EH (cell line): ENCODE measurements at places on chromosomes 1 and 21.
A peak's percentile ranks its signal among the peaks of the same experiment; 100 is the strongest.

DNA sequence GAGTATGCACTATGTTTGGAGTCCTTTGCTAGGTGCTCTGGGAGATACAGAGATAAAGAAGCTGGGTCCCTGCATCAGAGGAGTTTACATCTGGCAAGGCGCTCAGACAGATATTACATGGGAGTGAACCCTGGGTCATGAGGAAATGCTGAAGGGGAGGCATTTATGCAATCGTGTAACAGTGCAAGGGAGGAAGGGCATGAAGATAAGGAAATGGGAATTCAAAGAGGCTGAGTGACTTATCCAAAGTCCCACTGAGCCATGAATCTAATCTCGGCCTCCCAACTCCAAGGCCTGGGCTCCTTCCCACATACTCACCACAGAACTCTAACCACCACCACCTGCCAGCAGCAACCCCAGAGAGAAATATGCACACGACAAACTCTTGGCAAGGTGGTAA is 51.6 kb downstream of the FAM163A start:
- no peak for DNase-seq

DNA sequence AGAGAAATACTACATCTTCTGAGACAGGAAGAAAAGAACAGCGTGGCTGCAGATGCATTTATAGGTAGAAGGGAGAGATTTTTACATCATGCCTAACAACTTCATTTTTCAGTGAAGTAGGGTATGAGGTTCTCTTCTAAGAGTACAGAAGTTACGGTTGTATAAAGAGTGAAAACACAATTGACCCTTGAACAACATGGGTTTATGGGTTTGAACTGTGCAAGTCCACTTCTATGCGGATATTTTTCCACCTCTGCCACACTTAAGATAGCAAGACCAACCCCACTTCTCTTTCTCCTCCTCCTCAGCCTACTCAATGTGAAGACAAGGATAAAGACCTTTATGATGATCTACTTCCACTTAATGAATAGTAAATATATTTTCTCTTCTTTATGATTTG is 64.5 kb downstream of the RPAP2 start:
- DNase-seq: no peak

DNA sequence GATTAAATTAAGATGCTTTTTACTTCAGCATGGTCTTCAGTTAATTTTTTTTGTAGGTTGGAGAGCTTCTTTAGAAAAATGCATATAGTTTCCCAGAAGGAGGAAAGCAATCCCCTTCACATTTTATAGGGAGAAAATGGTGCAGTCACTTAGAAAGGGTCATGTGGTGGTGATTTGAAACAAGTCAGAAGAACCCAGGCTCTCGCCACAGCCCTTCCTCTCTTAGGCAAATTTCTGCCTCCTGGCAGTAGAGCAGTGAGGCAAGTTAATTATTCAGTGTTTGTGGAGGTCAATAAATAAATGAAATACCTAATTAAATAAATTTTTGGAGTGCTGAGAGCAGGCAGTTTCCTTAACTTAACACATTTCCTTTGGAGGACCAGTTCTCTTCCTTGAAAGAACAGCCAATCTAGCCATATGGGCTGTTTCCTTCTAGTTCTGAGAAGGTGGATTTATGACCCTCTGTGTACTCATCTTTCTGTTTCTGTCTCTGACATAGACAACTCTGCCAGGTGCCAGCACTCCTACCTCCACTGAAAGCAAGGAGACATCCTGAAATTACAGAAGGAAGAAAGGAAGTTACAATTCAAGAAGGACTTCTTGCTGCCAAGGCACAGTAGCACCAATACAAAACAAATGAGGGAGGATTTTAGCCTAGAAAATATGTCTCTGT is 19.0 kb upstream of the POGZ start:
- no peak for DNase-seq

- peak; percentile 99 for DNase-seq
Measured at GRCh38 chr1:171141688-171142415, 43.2 kb upstream of the FMO2 start.

DNA sequence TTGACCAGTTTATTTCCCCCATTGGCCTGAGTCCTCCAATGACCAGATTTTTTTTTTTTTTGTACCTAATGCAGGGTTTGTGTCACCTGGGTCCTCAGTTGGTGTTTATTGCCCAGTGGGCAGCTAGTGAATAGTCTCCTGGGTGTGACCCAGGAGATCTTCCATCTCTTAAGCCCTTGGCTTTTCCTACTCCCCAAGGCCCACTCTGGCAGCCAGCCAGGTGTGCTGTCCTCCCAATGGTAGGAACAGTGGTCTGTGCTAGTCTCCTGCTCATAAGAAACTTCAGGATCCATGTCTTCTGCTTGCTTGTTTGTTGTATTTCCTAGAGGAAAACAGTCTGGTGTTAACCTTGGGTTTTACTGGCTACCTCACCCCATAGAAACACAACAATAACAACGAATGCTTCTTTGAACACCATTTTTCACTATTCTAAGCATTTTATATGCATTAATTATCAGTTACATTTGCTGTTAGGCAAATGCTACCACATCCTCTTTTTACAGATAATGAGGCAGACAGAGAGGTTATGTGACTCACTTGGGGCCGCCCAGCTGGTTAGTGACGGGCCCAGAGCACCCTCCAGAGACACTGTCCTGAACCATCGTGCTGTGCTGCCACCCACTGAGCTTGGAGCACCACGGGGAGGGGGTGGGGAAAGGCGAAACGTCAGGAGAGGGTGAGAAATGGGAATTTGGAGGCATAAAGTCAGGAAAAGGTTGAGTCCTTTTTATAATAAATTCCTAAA is 107.5 kb downstream of the HIVEP3 start:
- peak; percentile 65 for DNase-seq

DNA sequence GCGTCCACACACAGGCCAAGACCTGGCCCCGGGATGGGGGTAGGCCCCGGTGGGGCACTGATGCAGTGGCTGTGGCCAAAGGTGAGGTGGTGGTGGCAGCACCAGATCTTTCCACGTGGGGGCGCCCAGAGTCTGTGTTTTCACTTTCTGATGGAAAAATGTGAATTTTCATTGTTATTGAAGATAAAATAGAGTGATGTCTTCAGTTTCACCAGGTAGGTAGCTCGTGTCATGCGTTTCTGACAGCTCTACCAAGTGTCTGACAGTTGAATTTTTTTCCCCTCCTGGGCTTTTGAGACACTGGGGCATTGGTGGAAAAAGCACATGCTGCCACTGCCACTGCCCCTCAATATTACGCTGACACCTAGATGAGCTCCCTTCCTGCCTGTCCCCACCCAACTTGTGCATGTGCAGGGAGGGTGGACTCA is 40.0 kb upstream of the MAGOH start:
- peak; percentile 53 for DNase-seq

GRCh38 chr1:30111431-30111830 is 612.0 kb downstream of the MATN1 start:
- peak; percentile 52 for DNase-seq

DNA sequence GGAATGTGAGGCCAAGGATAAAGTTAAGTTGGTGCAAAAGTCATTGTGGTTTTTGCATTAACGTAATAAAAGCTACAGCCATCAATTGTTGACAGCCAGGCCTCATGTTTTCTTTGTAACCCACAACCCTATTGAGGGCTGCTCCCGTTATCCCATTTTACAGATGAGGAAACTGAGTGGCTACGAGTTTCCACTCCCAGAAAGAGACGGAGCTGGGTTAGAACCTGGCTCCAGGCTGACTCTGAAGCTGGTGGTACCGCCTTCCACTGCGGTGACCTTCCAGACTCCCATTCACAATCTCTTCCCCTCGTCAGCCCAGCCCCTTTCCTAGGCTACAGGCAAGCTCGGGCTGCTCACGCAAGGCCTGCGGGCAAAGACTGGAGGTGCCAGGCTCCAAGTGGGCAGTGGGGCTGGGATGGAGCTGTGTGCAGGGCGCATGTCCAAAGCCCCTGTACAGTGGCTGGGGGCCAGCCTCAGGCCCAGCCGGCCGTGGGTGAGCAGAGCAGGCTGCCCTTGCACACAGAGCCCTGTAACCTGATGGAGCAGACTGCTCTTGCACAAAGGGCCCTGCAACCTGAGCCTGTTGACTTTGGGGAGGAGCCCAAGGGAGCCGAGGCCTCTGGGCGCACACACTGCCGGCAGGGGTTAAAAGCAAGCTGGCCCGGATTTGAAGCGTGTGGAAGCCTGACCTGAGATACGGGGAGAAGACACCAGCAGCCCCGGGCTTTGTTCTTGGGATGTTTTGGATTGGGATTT is 97.4 kb upstream of the TMPRSS2 start:
- no peak for DNase-seq

- no peak for DNase-seq
Measured at GRCh38 chr21:19256934-19257660, 853.5 kb upstream of the TMPRSS15 start.

GRCh38 chr1:195804547-195804946 is 803.7 kb downstream of the KCNT2 start:
- DNase-seq: peak; percentile 6

- no peak for DNase-seq
Measured at GRCh38 chr1:46605232-46605631, 1.2 kb upstream of the MKNK1 start.

DNA sequence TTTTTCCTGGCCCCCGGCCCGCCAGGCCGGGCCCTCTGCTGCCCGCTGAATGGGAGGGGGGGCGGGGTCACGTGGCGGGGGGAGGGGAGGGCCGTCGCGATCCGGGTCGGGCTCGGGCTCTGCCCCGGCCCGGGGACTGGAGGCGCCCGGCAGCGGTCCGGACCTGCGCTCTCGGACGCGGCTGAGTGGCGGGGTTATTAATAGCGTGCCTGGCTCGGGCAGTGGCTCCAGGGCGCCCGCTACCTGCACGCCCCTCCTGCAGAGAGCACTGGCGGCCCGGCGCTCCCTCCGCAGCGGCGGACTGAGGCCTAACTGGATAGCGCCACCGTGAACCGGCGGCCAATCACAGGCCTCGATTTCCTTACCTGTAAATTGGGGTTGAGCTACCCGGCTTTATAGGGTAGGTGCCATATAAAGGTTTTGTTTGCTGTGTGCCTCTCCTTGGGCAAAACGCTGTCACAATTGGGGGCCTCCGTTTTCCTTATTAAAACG is 28.1 kb downstream of the AHDC1 start:
- peak; percentile 67 for DNase-seq

DNA sequence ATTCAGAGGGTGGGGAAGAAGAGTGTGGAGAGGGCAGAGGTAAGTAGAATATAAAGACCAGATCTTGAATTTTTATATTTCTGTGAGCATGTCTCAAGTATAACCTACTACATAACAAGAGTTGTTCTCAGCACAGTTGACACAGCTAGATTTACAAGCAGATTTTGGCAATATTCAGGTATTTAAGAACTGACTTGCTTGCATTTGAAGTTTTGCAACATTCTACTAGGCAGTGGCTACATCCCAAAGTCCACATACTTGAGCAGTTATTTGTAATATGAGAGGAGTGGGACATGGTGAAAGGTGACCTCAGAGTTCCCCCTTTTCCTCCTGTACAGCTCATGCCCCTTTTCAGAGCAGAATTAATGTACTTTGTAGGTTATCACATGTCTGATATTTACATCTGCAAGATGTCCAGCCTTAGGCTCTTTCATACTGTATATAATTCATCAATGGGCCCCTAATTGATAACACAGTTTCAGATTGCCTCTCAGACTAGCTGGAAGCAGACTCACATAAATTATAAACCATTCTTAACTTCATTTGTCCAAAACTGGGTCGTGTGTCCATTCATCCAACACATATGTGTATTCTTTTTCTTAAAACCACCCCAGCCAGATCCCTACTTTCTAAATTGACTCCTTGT is 136.7 kb upstream of the RAVER2 start:
- no peak for DNase-seq

GRCh38 chr1:41528726-41529605 is 44.5 kb upstream of the EDN2 start:
- DNase-seq: no peak

- peak; percentile 100 for DNase-seq
Measured at GRCh38 chr1:115426231-115426771, 88.3 kb upstream of the NGF start.

DNA sequence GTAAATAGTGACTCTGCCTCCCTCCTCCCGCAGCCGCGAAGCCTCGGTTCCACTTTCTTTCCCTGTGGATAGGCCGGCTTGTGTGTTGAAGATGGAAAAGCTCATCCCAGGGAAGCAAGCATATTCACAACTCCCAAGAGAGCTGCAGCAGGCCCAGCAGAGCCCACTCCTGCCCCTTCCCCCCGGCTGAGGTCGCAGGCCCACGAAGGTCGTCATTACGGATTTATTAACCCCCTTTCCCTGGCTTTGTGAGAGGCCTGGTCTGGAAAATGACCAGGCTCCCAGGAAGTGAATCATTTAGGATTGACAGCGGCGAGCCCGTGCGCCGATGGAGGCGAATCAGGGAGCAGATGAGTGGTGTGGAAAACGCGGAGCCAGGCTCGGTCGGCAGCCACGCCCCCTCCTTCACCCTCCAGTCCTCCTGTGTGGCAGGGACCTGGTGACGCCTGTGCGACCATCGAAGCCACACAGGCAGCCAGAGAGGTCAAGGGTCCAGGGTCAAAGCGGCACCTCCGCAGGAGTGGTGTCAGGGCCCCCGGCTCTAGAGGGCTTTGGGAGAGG is 93.4 kb downstream of the PRDM16 start:
- no peak for DNase-seq

GRCh38 chr1:58854576-58854975 is 70.7 kb upstream of the JUN start:
- DNase-seq: peak; percentile 27

GRCh38 chr1:61054601-61054993 is 27.8 kb upstream of the NFIA start:
- DNase-seq: no peak

GRCh38 chr1:165531021-165531420 is 12.8 kb upstream of the LRRC52 start:
- DNase-seq: no peak

DNA sequence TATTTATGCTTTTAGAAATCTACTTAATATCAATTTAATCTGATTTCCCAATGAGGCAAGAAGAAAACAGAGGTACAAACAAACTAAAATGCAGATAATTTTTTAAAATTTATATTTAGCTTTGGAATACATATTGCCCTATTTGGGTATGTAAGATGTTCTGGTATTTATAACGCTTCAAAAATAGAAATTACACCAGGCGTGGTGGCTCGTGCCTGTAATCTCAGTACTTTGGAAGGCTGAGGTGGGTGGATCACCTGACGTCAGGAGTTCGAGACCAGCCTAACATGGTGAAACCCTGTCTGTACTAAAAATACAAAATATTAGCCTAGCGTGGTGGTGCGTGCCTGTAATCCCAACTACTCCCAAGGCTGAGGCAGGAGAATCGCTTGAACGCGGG is 13.3 kb downstream of the ITGB3BP start:
- DNase-seq: no peak

- DNase-seq: no peak
Measured at GRCh38 chr1:152517237-152517811, 3.0 kb downstream of the CRCT1 start.

GRCh38 chr1:102872526-102872925 is 235.8 kb downstream of the COL11A1 start:
- no peak for DNase-seq

GRCh38 chr1:41366455-41367287 is 5.4 kb downstream of the FOXO6 start:
- DNase-seq: no peak

- DNase-seq: no peak
Measured at GRCh38 chr1:64203420-64203819, at the start of gene UBE2U. Gene UBE2U (plus strand): TSS chr1:64203623. CDS start chr1:64204051, 428 bp downstream.

GRCh38 chr21:41971891-41972290 is 18.1 kb upstream of the C2CD2 start:
- no peak for DNase-seq

- DNase-seq: no peak
Measured at GRCh38 chr21:36820176-36821031, 121.5 kb downstream of the SIM2 start.
